ENCODE measurements at places on chromosomes 6 and 20.

- DNase-seq, result no peak
These were observed 32.8 kb upstream of the ZNFX1 start for GRCh38 chr20:49310705-49311104.

GRCh38 chr6:4262526-4262925 lies 127.2 kb upstream of the ECI2 start:
- DNase-seq, result no peak

- no peak for DNase-seq
These were observed 3.3 kb downstream of the SLC17A2 start for GRCh38 chr6:25927178-25927577.

DNA sequence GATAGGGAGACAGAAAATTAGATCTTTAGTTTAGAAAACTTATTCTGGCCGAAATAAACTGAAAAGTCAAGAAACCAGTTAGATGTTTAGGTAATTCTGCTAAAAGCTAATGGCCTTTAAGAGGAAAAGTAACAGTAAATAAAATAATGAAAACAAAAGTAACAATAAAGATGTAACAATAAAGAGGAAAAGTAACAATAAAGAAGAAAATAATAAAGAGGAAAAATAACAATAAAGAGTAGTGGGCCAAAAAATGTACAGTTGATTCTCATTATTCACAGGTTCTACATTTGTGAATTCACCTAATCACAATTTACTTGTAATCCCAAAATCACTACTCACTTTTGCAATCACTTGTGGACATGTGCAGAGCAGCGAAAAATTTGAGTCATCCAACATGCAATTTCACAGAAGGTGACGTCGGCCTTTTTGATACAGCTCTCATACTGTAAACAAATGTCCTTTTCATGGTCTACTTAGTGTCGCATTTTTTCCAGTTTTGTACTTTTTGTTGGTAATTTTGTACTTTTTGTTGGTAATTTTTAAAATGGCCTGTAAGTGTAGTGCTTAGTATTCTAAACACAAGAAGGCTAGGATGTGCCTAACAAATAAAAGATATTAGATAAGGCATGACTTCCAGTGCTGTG lies 24.0 kb downstream of the HBS1L start:
- DNase-seq, result peak; percentile 34

- no peak for DNase-seq
These were observed 2.8 kb downstream of the HMGN3 start for GRCh38 chr6:79231666-79232065.

DNA sequence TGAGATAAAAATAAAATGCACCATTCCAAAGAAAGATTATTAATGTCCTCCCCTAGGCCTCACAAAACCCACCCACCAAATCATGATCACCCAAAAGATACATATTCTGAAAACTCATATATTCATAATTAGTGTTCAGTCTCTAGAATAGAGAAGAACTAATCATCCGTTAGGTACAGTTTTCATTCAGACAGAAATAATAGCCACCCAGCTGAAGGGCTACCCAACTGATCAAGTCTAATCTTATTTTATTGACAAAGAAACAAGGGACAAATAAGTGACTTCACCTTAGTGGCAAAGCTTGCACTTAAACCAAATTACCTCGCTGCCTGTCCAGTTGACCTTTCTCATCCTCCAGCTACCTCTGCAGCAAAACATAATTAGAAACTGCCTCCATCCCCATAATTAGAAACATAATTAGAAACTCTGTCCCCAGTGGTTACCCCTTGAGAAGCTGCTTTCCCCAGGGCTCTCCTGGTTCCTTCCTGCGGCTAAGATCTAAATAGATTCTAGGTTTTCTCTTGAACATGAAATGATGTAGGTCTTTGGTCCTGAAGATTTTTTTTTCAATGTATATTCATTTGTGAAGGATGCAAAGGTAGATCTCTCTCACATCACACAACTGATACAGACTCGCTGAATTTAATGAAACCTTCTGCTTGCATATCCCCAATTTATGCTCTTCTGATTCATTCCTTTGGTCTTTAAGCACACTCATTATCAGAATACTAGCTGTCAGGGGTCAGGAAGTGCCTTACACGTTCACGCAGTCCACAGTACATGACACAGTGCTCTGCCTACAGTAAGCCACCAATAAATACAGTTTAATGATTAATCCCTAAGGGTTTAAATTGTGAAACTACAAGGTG lies 46.3 kb downstream of the HBS1L start:
- no peak for DNase-seq

DNA sequence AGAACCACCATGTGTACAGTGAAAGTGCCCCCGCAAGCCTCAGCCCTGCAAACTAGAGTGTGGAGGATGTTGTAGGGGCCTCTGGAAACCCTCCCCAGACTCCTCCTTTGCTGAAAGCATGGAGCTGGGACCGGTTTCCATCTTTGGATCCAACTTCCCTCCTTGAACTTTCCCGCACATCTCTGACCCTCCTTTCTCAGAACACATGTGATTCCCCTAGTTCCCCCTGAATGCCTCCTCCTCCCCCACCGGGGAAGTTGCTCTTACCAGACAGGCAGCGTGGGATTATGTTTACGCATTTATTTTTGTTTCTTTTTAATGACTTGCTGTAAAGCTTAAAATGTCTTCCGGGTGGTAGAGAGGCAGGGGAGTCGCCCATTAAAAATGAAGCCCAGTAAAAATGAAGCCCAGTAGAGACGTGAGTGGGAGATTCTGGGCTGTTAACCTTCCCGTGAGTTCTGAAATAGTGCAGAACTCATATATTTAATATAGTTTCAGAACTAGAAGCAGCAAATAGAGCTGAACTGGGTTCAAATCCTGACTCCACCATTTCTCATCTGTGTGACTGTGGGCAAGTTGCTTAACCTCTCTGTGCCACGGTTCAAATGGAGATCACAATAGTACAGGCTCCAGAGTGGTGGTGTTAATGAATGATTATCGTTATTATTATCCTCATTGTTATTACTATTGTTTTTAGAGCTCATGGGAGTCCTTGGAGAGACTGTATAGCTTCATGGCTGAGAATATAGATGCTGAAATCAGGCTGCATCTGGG lies 8.0 kb upstream of the PTPN1 start:
- DNase-seq, result no peak

GRCh38 chr6:45870531-45870930 lies 145.1 kb downstream of the CLIC5 start:
- DNase-seq, result peak; percentile 24

GRCh38 chr6:6566766-6567165 lies 21.8 kb upstream of the LY86 start:
- DNase-seq, result no peak

DNA sequence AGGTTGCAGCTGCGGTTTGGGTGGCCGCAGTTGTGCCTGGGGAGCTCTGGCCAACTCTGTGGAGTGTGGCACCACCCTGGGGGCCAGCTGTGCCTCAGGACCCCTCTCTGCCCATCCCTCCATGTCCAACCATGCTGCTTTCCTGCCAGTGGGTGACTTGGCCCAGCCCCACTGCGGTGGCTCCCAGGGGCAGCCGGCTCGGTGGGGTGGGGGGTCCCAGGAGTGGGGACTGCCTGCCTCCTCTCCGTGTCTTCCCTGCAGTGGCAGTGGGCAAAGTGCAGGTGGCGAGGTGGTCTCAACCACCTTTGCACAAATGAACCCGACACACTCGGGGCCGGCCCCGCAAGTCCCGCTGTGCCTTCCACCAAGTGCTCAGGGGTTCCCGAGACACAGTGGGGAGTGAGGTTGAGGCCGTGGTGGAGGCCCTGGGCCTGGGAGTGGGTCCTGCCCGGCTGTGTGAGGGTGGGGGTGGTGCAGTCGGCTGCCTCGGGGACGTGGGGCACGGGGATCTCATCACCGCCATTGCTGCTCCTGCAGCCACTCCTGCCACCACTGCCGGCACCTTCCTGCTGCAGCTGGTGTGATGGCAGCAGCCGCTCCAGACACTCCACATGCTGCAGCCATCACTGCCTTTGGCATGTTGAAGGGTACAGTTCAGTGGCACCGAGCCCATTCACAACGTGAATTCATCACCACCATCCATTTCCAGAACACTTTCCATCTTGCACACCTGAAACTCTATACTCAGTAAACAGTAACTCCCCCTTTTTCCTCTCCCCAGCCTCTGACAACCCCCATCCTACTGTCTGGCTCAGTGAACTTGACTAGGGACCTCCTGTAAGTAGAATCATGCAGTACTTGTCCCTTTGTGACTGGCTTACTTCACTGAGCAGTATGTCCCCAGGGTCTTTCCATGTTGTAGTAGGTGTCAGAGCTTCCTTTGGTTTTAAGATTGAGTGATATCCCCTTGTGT lies 10.7 kb upstream of the SLCO4A1 start:
- DNase-seq, result no peak

GRCh38 chr6:105163183-105163582 lies 16.6 kb downstream of the POPDC3 start:
- DNase-seq, result no peak

GRCh38 chr20:12028771-12029170 lies 111.1 kb downstream of the BTBD3 start:
- DNase-seq, result no peak

GRCh38 chr6:127053875-127054235 lies 64.6 kb upstream of the RSPO3 start:
- no peak for DNase-seq

- DNase-seq, result no peak
These were observed 52.4 kb upstream of the LYRM2 start for GRCh38 chr6:89690944-89691324.

DNA sequence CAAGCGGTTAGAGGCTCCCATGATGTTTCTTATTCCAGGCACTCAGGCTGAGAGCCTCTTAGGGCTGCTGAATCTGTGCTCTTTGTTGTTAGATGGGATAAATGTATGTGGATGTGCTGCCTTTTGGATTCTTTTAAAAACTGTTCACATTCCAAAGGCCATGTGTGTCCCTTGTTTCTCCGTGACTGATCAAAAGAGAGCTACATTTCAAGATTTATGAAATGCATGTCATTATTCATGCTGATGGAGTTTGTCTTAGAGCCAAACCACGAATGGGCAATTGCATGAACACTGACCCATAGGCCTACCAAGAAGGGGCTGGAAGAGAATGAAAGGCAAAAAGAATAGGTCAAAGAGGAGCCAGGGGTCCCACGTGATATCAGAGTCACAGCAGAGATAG lies 104.9 kb upstream of the TSHZ2 start:
- peak; percentile 66 for DNase-seq

- peak; percentile 15 for DNase-seq
These were observed 127.5 kb downstream of the CDKAL1 start for GRCh38 chr6:20661721-20662120.

GRCh38 chr6:147384737-147385710 lies 123.5 kb upstream of the SAMD5 start:
- no peak for DNase-seq

DNA sequence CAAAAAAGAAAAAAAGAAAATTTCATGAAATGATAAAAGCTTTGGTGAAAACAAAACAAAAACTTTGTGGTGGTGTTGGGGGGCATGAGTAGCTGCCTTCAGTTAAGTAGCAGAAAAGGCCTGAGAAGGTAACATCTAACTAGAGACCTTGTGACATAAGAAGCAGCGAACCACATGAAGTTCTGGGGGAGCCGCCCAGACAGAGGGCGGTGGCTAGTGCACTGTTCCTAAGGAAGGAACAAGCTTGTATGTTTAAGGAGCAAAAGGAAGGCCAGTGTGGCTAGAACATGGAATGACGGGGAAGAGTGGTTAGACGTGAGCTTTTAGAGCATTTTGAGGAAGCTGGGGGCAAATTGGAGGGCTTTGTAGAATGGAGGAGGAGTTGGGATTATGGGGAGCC lies 7.5 kb upstream of the RSPH3 start:
- no peak for DNase-seq

DNA sequence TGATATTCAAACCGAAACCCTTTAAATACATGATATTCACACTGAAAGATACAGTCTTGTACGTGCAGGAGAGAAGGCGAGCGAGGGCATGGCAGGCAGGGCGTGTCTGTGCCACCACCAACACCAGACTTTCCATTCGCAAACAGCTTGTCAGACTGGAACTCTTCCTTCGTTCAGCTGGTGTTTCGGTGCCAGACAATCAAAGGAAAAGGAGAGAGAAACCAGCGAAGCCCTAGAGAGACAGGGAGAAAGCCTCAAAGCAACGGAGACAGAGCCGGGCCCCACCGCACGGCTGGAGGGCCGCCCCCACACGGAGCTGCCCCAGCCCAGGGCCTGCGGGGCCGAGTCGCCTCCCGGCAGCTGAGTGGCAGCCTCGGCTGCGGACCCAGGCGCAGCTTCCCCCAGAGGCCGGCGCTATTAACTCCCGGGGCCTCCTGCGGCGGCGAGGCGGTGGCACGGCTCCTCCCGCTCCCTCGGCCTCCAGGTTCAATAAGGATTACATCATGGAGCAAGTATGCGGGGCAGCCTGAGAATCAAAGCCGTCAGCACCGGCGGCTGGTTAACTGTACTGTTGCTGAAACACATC lies 32.1 kb upstream of the NR2E1 start:
- peak; percentile 82 for DNase-seq

DNA sequence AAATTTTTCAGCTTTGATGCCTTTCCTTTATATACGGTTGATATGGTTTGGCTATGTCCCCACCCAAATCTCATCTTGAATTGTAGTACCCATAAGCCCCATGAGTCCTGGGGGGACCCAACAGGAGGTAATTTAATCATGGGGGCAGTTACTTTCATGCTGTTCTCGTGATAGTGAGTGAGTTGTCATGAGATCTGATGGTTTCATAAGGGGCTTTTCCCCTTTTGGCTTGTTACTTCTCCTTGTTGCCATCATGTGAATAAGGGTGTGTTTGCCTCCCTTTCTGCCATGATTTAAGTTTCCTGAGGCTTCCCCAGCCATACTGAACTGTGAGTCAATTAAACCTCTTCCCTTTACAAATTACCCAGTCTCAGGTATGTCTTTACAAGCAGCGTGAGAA lies 66.8 kb downstream of the ARHGAP18 start:
- DNase-seq, result no peak

GRCh38 chr20:13022401-13023155 lies 13.8 kb downstream of the SPTLC3 start:
- peak; percentile 82 for DNase-seq

- DNase-seq, result no peak
These were observed 366.3 kb upstream of the IMPG1 start for GRCh38 chr6:76438768-76439167.

DNA sequence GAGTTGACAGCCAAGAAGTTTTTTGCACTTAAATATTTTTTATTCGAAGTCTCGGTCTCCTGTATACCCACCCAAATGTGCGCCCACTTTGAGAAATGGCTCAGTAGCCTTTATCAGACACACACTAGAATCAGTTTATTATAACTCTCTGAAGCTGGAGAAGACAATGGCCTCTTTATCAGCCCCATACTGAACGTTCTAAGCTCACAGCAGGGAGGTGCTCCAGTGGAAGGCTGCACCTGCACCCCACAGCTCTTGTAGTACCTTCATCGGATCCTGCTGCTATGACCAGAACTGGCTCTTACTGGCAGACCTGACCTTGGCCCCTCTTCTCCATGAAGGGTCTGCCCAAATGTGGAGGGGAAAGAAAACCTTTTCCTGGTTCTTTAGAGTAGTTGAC lies 165.0 kb upstream of the SCGN start:
- DNase-seq, result no peak

GRCh38 chr6:119461187-119461586 lies 111.6 kb upstream of the MAN1A1 start:
- DNase-seq, result no peak

- peak; percentile 50 for DNase-seq
These were observed 291.8 kb downstream of the BMP7 start for GRCh38 chr20:56974499-56975250.
